CD4-positive, alpha-beta T cell treated with Interleukin-15 for 1 hour (primary cell): ENCODE measurements at places on chromosomes 2 and 18.
A peak's percentile ranks its signal among the peaks of the same experiment; 100 is the strongest.

GRCh38 chr2:79512442-79513401 lies at the start of gene CTNNA2:
Gene CTNNA2, plus strand, starts transcription at chr2:79513051.
- no peak for DNase-seq

GRCh38 chr2:237694415-237695194 lies 67.2 kb downstream of the LRRFIP1 start:
- DNase-seq = peak; percentile 69

GRCh38 chr18:44592639-44593038 lies 88.0 kb upstream of the SETBP1 start:
- no peak for DNase-seq

- DNase-seq = no peak
These were observed 57.3 kb upstream of the CYP26B1 start for GRCh38 chr2:72204786-72205503.

DNA sequence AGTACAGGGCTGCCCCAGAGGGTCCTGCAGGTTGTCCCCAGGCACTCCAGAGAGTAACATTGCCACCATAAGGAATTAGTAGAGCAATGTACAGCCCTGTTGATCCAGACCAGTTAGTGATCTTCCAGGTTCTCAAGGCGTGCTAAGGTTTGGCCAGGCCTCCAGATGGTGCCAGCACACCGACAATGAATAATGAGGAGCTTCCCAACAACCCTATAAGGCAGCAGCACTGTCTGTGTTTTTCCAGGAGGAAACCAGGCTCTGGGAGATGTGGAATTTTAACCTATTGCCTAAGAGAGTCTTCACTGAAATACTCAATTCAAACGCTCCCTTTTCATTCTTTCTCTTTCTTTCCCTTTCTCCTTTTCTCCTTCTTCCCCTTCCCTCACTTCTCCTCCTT lies 122.1 kb downstream of the MGAT5 start:
- no peak for DNase-seq

DNA sequence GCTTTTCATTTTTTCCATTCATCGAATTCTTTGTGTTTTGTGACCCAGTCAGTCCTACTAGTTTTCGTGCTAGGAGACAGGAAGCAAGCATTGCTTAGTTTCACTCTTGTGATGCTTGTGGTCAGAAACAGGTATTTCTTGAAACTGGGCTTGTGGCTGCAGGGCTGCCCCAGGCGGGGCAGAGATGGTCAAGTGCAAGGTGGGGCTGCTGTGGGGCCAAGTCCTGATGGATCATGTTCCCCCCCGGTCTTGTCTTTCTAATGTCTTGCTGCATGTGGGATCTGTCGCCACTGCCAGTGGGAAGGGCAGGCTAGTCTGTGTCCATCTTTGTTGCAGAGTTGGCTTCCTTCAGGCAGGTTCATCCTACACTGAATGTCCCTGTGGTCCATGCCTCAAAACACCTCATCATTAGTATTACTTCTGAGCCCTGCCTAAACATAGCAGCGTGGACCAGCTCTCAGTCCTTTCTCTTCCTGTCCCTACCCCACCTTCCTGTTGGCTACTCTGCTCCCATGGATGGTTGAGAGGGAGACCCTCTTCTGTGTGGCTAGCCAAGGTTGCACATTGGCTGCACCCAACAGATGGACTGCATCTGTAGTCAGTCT lies 38.7 kb downstream of the INPP4A start:
- no peak for DNase-seq

- DNase-seq = no peak
These were observed 82.2 kb upstream of the LTBP1 start for GRCh38 chr2:32864334-32865111.

GRCh38 chr2:3146175-3146574 lies 231.4 kb downstream of the EIPR1 start:
- DNase-seq = no peak

DNA sequence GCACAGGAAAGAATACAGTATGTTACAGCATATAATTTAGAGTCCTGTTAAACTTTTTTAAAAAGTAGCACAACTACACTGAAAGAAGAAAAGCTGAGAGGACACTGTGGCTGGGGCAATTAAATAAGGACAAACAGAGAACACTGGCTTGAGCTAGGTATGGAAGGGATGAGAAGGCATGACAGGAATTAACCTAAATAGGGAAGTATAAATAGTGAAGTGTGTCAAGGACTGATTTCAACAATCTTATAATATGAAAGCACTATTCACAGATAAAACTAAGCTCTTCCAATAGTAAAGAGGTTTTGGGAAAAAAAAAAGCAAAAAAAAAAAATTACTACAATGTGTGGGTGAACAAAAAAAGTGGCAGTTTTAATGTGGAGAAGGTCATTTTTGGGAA lies 45.5 kb downstream of the PPP3R1 start:
- DNase-seq = no peak
